NCI-H1092 treated with DMSO at 0.1 percent for 48 hours (cell line): ENCODE measurements at places on chromosomes 1 and 21.

DNA sequence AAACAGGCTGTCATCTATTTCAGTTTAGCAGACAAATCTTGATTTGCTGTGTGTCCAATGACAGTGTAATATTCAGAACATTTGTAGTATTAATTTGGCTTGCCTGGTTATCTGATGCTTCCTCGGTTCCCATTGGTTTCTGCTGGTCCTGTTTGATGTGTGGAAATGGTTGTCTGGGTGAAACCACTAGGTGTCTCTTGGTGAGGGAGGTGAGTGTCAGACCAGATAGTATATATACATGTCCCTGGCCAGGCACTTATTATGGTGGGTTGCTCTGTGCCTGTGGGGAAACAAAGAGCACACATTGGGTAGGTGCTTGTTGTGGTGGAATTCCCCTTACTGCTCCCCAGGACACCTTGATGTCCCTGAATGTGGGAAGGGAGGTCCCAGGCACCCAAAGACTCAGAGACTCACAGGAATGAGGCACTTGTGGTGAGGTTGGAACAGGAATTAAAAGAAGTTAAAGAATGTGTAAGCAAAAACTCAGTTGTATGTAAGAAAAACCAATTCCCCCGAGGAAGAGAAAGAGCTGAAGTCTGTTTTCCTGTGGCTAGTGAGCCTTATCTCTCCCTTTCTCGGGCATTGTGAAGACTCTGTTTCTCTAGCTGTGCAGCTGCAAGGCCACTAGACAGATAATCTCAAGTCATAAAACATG, 1519.1 kb downstream of the BRINP3 start:
- DNase-seq, result no peak

DNA sequence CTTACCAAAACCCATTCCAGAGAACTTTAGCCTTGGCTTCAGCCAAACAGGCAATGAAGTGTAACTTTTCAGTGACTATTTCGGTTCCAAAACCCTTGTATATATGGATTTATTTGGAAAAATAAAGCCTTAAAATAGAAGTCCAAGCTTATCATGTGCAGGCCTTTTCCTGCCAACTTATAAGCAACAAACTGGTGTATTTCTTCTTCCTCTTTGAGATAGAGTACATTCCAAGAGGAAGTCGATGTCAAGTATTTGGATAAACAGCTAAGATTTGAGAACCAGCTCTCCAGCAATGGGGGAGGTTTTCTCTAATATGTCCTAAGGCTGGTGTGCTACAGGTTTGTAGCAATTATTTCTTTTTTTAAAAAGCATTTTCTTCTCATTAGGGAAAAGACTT, 407.8 kb downstream of the DUSP10 start:
- no peak for DNase-seq

DNA sequence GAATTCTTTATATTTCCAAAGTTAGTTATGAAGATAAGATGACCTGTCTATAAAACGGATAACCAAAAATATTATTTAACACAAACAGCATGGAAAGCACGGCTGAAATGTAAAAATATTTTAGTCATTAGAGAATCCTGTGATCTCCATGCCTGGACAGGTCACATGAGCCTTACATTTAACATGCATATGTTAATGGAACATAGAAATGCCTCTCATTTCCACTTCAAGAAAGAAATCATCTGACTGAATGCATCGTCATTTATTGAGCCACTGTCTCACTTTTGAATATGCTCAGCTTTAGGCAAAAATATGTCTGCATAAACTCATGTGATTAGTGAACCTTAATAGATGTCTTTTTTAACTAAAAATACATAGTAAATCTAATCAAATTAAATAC, 115.5 kb upstream of the COL24A1 start:
- DNase-seq, result no peak

- no peak for DNase-seq
Observed at GRCh38 chr1:48049823-48050535, 52.8 kb upstream of the TRABD2B start.

DNA sequence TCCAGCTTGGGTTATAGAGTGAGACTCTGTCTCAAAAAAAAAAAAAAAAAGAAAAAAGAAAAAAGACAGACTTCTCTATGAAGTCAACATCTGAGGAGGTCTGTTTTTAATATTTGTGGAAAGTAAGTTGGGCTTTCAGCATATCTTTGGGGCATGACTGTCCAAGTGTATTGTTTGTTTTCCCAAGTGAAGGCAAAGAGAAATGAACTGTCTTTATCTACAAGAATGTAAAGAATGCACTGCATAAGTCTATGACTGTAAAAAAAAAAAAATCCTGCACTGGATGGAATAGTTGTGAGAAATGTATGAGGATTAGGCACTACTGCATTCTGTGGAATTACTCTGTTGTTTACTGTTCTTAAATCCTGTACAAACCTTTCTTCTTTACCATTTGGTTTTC, 45.6 kb upstream of the TMEM61 start:
- DNase-seq, result no peak

GRCh38 chr1:84701376-84701775, 11.1 kb upstream of the SSX2IP start:
- DNase-seq, result no peak
